ENCODE measurements at places on chromosomes 5 and 9.

DNA sequence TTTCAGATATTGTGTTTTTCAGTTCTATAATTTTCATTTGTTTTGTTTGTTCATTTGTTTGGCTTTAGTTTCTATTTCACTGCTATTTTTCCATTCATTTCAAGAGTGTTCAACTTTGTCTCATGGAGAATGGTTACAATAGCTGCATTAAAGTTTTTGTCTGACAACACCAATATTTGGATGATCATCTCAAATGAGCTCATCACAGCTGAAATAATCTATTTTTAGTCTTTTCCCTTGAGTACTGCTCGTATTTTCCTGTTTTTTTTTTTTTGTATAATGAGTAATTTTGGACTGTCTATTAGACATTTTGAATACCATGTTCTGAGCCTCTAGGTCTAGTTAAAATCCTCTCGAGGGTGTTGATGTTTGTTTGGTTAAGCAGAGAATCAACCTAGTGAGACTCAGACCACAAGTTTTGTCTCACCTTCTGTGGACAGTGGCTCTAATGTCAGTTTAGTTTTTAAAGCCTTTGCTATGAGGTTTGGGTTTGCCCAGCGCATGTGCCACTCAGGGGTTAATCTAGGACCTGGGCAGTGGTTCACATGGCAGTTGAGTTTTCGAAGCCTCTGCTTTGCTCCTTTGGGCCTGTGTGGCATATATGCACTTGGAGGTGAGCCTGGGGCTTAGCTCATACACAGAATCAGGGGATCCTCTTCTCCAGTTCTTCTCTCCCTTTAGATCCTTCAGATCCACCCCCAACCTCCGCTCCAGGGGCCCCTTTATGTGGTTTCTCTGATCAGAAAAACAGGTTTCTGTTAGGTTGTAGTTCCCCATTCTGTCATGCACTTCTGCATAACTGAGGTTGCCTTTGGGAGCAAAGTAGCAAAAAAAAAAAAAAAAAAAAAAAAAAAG is 79.8 kb downstream of the ARSB start:
- no peak for DNase-seq

DNA sequence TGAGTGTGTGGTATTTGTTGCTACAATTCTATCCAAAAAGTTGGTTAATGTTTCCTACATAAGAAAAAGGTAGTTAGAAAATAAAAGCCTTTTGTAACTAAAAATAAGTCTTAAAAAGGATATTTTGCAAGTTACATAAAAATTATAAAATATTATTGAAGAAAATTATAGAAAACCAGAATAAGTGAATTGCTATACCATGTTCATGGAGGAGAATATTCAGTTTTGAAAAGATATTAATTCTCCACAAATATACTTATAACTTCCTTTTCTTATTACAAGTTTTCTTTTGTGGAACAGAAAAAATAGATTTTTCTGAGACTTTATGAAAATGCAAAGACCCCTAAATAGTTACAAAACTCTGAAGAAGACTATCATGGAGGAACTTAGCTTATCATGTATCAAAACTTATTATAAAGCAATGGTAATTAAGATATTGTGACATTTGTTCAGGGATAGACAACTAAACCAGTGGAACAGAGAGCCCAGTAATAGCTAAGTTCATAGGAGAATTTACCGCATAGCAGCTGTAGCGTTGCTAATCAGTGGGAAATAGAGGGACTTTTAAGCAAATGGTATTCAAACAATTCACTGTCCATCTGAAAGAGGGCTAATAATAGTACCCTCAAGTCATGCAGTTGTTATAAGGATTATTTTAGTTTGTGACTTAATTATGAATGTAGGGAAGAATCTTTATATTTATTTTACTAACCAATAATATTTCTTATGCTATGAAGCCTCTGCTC is 515.2 kb upstream of the ZNF608 start:
- DNase-seq, result no peak

- no peak for DNase-seq
These were observed 105.1 kb upstream of the TNPO1 start for GRCh38 chr5:72711351-72711750.

GRCh38 chr5:95669540-95669939 is 13.3 kb downstream of the SPATA9 start:
- no peak for DNase-seq

DNA sequence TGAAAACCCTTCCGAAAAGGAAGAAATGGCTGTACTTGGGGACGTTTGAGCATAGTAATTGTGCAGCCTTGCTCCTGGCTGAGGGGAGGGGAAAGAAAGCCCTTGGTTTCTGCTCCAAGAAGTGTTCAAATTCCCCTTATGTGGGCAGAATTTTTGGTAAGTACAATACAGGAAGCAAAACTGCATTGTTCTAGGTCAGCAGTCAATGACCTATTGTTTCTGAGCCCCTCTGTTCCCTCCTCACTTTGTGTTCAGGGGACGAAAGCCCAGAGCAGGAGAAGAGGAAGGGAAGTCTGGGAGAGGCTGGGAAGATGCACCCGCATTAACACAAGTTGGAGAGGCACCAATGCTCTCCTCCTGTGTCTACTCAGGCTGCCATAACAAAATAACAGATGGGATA is 11.9 kb downstream of the BASP1 start:
- no peak for DNase-seq

Data from NCI-H345 (cell line).